Fibroblast of skin of back (primary cell): ENCODE measurements at places on chromosomes 13 and 19.

DNA sequence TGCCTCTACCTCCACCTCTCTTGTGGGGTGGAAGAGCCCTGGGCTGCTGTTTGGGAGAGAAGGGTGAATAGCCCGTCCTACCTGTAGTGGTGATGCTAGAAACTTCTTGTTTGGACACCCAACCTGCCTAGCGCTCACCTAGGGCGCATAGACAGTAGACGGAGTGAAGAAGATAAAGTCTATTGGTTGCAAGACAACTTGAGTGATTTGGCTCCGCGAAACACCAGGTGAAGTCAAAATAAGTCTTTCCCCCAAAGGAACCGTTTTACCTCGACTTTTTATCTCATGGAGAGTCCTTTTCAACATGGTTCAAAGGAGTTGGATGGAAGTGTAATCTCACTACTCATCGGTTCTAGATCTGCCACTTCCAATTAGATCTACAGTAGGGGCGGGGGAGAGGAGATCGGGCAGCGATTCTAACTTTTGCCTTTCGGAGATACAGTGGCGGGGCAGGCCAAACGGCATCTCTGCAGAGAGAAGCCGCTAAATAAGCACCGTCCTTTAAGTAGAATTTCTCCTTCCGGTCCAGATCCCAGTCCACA lies 694 bp upstream of the ZIC5 start:
- DNase-seq = no peak

DNA sequence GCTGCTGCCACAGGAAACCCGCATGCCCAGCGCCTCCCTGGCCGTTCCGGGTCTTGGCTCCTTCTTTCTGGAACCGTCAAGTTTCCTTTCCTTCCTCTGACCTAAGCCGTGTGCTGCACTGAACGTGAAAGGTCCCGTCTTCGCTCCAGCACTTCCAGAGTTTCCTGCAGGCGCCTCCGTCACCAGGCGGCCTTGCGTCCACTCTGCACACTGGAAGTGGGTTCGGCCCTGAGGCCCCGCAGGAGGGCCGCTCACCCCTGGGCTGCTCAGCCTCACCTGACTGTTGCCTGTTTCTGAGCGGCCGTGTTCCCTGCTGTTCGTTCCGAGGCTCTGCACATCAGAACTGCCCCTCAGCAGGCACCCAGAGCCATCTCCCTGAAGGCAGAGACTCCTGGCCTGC lies 12.3 kb upstream of the MEX3D start:
- DNase-seq = no peak

DNA sequence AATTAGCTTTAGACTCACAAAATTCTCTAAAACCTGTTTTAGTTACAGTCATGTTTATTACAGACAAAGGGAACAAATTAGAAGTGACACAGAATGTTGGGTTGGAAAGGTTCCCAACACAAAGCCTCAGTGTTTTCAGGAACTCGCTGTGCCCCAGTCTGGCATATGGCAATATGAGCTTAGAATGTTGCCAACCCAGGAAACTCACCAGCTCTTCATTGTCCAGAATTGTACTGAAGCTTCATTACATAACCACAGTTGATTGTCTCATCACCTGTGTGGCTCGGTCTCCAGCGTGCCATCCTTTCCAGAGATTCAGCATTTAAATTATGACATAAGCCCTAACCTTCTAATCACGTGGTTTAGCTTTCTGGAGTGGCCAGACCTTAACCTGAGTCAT lies 19.1 kb downstream of the ZNF264 start:
- no peak for DNase-seq

DNA sequence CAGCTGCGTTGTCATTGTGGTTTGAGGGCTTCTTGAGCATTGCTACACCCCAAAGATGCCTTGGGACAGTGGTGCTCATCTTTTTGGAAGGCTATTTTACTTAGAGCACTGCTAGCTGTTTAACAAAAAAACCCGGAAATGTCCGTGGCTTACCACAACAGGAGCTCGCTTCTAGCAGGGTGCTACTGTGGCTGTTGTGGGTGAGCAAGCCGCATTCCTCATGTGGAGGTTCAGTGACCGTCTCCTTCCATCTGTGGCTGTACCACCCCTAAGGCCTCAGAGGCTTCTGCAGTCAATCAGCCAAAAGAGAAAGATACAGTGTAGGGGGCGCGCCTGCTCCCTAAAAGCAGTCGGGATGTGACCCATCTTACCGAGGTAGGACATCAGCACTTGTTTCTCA lies 1004.2 kb downstream of the UQCRFS1 start:
- no peak for DNase-seq

DNA sequence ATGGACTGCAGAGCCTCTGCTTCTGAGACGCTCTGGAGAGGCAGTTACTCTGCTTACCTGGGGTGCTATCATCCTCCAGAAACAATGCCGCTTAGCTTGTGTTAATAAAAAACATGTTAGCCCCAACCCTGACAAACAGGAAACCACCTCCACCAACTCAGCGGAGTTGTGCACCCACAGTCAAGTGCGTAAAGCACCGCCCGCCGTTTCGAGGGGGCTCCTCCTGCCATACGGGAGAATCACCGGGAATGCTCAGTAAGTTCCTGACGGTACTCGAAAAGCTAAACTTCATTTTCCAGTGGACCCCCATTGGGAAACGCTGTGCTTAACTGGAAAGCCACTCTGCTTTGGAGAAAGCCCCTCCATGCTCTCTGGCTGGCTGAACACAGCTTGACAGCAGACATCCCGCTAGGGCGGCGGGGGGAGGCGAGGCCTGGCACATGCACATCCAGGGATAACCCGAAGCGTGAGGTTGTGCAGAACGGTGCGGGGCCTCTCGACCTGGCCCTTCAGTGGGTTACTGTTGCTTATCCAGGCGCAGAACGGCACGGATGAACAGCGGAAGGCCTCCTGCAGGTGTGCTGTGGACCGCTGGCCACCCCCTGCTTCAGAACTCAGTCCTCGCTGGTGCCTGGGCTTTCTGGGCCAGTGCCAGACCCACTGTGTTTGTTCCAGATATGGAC lies 17.1 kb downstream of the GAS6 start:
- no peak for DNase-seq

GRCh38 chr13:45847554-45848224 lies 3.9 kb downstream of the SIAH3 start:
- DNase-seq = no peak

DNA sequence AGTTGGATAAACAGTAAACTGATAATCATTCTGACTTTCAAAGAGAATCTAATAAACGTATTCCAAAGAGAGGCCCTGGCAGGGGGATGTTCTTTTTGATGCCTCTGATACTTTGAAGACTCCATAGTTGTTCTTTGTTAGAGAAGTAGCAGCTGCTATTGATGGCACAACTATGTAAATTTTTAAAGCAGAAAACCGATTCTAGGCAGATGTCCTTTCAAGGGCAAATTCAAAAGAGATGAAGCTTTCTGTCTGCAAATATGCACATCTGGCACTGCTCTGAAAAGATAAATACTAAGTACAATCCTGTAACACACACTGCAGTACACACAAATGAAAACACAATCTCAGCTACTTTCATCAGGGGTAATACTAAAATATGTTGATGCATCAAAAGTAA lies 250.1 kb downstream of the VWA8 start:
- DNase-seq = no peak

DNA sequence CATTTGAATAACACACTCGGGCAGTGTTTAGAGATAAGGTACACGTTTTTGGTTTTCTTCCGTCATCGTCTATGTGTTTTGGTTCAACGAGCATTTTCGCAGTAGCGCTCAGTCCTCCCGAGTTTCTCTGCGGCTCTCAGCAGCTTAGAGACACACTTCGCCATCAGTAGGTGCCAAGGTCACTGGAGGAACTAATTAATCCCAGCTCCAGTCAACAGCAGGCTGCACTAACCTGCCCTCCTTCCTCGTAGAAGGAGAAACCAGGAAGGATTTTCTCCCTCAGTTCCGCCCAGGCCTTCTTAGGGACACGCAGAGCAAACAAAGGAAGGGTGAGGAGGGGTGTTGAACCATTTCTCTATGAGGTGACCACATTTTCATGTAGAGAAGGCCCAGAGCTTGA lies 12.6 kb downstream of the MBNL2 start:
- DNase-seq = no peak

GRCh38 chr13:94173312-94173854 lies 306.1 kb downstream of the DCT start:
- DNase-seq = peak; percentile 80

GRCh38 chr13:39318161-39318560 lies 279.9 kb downstream of the NHLRC3 start:
- DNase-seq = no peak

DNA sequence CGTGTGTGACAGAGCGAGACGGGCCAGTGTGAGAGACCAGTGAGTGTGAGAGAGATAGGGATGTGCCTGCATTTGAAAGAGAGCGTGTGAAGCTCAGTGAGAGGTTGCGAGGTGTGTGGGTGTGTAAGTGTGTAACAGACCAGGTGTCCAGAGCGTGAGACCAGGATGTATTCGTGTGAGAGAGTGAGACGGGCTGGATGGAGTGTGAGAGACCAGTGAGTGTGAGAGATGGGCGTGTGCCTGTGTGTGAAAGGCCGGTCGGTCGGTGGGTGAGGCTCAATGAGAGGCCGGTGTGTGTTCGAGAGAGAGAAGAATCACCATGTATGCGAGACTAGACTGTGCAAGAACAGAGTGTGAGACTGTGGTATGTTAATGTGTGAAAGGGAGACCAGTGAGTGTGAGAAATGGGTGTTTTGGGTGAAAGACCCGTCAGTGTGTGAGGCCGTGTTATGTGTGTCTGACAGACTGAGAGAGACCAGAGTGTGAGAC lies 679 bp downstream of the ZNF471 start:
- no peak for DNase-seq

- no peak for DNase-seq
Measured at GRCh38 chr13:29504691-29505090, 90.8 kb downstream of the SLC7A1 start.

DNA sequence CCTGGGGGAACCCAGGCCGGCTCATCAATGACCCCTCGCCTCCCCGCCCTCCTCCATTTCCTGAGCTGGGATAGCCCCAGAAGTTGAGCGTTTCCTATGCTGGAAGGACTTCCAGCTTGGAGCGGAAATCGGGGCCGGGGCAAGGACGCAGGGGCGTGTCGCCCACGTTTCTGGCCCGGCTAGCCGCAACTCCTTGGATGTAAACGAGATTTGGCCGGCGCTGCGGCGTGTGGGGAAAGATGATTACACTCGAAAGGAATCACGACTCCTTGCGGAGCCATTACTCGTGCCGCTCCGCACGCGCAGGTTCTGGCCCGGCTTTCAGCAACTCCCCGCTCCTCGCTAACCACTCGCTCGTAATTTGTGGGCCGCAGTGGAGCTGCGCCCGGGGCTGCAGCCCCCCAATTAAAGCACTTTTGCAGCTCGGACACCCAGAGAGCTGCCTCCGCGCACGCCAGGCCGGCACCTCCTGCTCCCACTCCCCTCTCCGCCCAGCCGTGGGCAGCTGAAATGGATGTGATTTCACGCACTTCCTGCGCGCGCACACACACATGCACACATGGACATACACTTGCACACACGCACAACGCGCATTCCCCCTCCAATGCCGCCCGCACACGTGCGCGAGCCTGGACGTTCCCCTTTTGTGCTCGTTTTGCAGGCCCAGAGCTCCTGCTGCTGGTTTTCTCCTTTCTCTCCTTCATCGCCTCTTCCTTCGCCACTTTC lies 15.7 kb downstream of the ZIC5 start:
- peak; percentile 40 for DNase-seq

- no peak for DNase-seq
Measured at GRCh38 chr19:29482855-29483640, 42.7 kb upstream of the VSTM2B start.

- no peak for DNase-seq
Measured at GRCh38 chr13:81406639-81407292, 1065.8 kb upstream of the SPRY2 start.

- no peak for DNase-seq
Measured at GRCh38 chr13:113982296-113982661, 8.4 kb upstream of the C13orf46 start.

DNA sequence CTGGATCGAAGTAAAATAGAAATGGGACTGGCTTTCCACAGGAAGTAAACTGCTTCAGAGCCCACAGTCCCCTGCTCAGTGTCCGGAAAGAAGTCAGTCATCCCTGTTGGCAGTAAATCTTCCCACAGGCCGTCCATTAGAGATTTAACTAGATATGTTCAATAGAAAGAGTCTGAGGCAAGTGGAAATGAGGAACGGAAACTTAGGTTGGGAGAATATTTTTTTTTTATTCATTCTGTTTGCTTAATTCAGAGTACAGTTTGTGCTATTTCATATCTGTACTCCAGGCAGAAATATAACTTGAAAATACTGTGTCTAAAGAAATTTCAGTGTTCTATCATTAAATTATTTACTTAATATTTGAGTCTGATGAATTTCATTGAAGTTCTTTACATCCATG lies 22.7 kb downstream of the SLC25A15 start:
- no peak for DNase-seq

- DNase-seq = no peak
Measured at GRCh38 chr13:34421347-34421719, 520.7 kb upstream of the NBEA start.

GRCh38 chr13:44052780-44053184 lies 173.1 kb downstream of the LACC1 start:
- DNase-seq = peak; percentile 40

DNA sequence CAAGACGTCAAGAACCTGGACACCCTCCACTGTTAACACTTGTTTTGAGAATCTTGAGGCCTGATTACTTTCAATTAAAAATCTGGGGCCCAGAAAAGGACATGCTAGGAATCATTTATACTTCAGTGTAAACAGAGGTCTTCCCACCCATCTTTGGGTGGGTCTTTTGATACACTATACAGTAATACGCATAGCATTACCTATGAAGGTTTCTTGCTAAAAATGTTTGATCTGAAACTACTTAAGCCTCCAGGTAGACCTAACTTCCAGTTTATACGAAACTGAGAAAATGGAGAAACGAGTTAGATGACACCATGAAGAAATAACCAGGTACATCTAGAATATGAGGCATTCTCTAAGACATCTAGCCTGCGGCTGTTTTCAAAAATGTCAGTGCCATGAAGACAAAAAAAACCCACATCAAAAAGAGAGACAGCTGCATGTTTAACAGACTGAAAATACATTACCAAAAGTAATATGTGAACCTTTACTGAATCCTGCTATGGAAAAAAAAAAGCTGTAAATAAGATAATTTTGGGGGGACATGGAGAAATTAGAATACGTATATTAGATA lies 36.6 kb downstream of the TGDS start:
- no peak for DNase-seq

- no peak for DNase-seq
Measured at GRCh38 chr19:35353635-35354034, 4.6 kb upstream of the FFAR3 start.

- DNase-seq = no peak
Measured at GRCh38 chr19:41968751-41969595, 9.9 kb upstream of the RABAC1 start.

- no peak for DNase-seq
Measured at GRCh38 chr19:41133260-41133659, 19.0 kb downstream of the CYP2F1 start.

DNA sequence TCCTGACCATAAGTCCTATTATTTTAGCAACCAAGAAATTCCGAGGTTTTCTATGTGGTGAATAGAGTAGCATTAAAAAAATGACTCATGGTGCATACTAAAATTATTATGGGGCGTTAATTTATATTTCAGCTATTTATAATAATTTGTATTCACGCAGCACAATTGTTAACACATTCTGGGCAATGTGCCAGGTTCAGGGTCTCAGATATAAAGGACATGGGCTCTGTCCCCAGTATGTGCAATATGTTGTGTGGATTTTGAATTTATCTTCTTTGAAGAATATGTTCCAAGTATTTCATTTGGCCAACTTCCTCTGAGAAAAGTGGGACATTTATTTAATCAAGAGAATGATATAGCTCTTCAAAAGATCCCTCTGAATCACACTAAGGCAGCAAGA lies 1434.7 kb upstream of the PRR20A start:
- DNase-seq = no peak

- DNase-seq = no peak
Measured at GRCh38 chr19:2675892-2676291, 26.6 kb downstream of the GNG7 start.
